Iris pigment epithelial cell (primary cell): ENCODE measurements at places on chromosomes 1 and 21.

GRCh38 chr21:32484706-32485380, 72.3 kb downstream of the EVA1C start:
- DNase-seq, result no peak

DNA sequence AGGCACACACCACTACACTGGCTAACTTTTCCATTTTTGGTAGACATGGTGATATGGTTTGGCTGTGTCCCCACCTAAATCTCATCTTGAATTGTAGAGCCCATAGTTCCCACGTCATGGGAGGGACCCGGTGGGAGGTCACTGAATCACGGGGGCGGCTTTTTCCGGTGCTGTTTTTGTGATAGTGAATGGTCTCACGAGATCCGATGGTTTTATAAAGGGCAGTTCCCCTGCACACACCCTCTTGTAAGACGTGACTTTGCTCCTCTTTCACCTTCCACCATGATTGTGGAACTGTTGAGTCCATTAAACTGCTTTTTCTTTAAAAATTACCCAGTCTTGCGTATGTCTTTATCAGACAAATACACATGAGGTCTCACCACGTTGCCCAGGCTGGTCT, 1.3 kb upstream of the FTCD start:
- no peak for DNase-seq

DNA sequence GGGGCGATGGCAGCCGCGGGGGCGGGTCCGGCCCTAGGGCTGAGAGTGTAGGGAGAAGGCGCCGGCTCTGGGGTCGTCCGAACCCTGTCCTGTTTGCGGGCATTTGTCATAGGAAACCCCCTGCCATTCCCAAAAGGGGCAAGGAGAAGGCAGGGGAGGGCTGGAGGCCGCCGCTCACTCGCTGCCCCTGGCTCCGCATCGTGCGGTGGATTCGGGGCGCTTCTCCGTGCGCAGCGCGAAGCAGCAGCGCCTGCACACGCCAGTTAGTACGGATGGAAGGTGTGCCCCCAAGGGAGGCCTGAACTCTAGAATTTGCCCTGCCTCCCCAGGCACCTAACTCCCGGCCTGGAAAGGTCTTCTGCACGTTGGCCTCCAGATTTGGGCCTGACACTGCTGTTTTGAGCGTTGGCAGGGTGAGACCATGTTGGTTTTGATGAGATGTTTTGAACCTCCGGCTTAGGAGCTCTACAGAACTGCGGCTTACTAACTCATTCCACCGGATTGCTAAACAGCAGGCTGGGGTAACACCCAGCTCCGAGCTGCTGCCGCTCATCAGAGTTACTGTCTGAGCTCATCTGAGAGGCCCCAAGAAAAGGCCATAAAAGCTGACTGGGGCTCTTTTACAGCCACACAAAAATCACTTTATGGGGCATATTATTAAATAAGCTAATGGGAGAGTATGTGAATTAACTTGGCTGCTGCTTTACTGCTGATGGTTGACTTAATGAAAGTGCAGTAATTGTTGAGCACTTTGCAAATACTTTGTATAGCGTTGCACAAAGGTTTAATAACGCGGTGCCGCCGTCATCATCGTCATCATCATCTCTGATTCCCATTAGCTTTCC, 987 bp downstream of the GPR137B start:
- DNase-seq, result peak; percentile 91

DNA sequence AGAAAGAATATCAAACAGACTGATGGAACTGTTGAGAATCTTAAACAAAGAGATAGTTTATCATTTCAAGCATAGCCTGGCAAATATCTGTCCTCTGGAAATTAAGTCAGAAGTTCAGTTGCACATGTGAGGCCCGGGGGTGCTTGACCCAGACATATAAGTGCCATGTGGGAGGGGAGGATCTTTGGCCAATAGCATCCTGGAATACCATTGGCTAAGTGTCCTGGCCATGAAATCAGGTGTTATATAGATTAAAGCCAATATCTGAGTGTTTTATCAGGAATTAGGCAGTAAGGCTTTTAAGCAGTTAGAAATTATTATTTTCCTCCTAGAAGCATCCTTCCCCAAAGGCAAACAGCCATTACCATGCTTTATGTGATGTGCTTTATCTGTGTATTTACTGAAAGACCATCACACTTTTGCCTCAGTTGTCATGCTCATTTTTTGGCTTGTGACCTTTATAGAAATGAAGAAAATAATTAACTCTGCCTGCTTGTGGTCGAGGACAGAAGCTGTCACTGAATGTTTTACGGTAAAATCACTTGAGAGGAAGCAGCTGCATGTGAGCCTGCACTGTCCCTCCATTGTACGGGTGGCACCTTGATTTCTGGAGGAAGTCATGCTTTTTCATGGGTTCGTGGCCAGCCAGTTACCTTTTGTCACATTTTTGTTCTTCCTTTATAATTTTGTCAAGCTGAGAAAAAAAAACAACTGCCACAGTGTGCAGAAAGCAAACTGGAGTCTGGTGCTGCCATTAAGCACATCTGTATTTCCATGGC, 259.9 kb upstream of the FMN2 start:
- DNase-seq, result no peak

- peak; percentile 97 for DNase-seq
Measured at GRCh38 chr1:12143631-12144155, 23.1 kb upstream of the TNFRSF1B start.

GRCh38 chr1:228733576-228733975, 1.7 kb upstream of the RHOU start:
- no peak for DNase-seq

DNA sequence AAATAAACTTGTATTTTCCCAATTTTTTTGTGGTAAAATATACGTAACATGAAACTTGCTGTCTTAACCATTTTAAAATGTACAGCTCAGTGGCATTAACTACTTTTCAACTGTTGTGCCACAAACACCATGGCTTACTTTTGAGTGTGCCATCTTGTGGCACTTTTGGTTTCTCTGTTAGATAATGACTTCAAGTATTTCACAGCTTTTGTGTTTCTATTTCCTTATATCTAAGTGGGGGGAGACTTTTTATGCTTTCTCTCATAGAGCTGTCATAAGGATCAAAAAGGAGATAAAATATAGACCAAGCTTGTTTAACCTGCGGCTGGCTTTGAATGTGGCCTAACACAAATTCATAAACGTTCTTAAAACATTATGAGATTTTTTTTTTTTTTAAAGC, 44.3 kb downstream of the CDC14A start:
- DNase-seq, result no peak

GRCh38 chr1:42340901-42341300, 5.9 kb upstream of the FOXJ3 start:
- no peak for DNase-seq
